Tongue (tissue), 3 donors: ENCODE measurements at places on chromosomes 12 and 14.
A peak's percentile ranks its signal among the peaks of the same experiment; 100 is the strongest.

DNA sequence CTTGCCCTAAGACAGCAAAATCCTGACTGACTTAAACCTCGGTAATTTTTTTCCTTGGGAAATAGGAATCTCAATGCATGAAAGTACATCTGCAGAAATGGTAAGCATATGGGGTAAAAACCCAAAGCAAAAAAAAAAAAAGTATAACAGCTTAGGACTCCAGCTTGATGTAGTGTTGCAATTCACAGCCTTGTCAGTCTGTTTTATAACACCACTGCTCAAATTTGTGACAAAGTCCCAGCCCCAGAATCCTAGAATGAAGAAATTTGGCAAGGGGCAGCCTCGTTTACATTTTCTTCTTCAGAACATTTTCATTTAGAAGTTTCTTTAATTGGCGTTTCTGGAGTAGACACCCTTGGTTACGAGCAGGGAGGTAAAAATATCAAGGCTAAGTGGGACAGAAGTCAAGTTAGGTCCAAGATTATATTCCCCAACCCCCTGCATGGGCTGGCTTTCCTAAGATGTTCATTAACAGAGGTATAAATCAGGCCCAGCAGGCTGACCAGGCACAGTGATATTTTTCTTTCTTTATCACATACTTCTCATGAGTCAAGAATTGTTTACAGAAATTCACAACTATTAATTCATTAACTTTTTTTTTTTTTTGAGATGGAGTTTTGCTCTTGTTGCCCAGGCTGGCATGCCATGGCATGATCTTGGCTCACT is 424.0 kb downstream of the RMST start:
- DNase-seq = no peak

GRCh38 chr14:97218274-97218673 is 421.1 kb downstream of the VRK1 start:
- no peak for DNase-seq

- DNase-seq = peak; percentile 85
These were observed 22.4 kb downstream of the CALM1 start for GRCh38 chr14:90419200-90419599.

GRCh38 chr14:86057018-86057667 is 527.2 kb downstream of the FLRT2 start:
- peak; percentile 61 for DNase-seq

GRCh38 chr12:108214486-108214885 is 85.4 kb downstream of the WSCD2 start:
- peak; percentile 66 for DNase-seq

DNA sequence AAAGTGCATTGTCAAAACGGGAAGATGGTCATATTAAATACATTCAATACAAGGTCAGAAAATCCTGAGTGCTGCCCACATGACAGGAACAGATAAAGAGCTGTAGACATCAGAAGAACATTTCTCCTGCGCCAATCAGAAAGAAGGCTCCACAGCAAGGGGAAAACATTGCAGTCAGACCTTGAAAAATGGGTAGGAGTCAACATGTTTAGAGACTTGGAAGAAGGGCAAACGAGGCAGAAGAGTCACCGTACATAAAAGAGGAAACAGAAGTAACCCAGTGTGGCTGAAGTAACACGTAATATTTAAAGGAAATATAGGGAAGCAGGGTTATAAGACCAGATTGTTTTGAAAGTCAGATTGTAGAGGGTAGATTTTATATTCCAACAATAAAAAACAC is 11.9 kb downstream of the SPPL3 start:
- no peak for DNase-seq

GRCh38 chr12:103975368-103975767 is 9.7 kb downstream of the TDG start:
- DNase-seq = no peak

- no peak for DNase-seq
These were observed 862.5 kb upstream of the USP15 start for GRCh38 chr12:61397668-61398067.

GRCh38 chr12:87995581-87996178 is 33.5 kb downstream of the C12orf50 start:
- peak; percentile 89 for DNase-seq
